BE2C (cell line): ENCODE measurements at places on chromosomes 5 and 9.
A peak's percentile ranks its signal among the peaks of the same experiment; 100 is the strongest.

- DNase-seq = no peak
These were observed 1.2 kb downstream of the CDK20 start for GRCh38 chr9:87973122-87973521.

GRCh38 chr5:122126177-122126755, 3.1 kb upstream of the ZNF474 start:
- DNase-seq = no peak

DNA sequence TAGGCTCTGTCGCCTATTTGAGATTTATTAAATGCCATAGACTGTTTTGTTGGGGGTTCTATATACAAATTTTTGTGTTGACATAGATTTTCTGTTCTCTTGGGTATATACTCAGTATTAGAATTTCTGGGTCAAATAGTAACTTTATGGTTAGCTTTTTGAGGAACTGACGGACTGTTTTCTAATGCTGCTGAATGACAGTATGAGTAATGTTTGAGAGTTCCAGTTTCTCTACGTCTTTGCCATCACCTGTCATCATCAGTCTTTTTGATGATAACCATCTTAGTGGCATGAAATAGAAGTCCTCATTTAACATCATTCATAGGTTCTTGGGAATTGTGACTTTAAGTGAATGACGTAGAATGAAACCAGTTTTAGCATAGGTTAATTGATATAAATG, 60.1 kb downstream of the CCDC171 start:
- no peak for DNase-seq

GRCh38 chr5:81010336-81011169, 50.4 kb downstream of the RASGRF2 start:
- DNase-seq = no peak

- DNase-seq = no peak
These were observed 1.9 kb downstream of the FNBP1 start for GRCh38 chr9:130040984-130041647.

- DNase-seq = no peak
These were observed 144.4 kb upstream of the MAP3K1 start for GRCh38 chr5:56670916-56671315.

- DNase-seq = no peak
These were observed 1.1 kb downstream of the ICE1 start for GRCh38 chr5:5423586-5423985.

GRCh38 chr9:75866273-75866871, 24.1 kb upstream of the PCSK5 start:
- peak; percentile 36 for DNase-seq

- DNase-seq = no peak
These were observed 221.1 kb downstream of the ISL1 start for GRCh38 chr5:51604324-51604723.

GRCh38 chr5:89662499-89662898, 747.1 kb downstream of the CETN3 start:
- DNase-seq = no peak

DNA sequence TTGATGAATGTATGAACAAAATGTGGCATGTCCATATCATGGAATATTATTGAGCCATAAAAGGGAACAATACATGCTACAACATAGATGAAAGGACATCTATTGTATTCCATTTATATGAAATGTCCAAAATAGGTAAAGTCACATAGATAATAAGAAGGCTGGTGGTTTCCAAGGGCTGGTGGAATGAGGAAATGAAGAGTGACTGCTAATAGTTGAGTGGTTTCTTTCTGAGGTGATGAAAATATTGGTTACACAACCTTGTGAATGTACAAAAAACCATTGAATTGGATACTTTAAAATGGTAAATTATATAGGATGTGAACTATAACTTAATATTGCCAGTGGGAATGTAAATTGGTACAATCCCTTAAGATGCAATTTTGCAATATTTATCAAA, 5.2 kb downstream of the ARSB start:
- DNase-seq = no peak

GRCh38 chr9:104586496-104587180, 12.6 kb downstream of the OR13C5 start:
- DNase-seq = no peak

DNA sequence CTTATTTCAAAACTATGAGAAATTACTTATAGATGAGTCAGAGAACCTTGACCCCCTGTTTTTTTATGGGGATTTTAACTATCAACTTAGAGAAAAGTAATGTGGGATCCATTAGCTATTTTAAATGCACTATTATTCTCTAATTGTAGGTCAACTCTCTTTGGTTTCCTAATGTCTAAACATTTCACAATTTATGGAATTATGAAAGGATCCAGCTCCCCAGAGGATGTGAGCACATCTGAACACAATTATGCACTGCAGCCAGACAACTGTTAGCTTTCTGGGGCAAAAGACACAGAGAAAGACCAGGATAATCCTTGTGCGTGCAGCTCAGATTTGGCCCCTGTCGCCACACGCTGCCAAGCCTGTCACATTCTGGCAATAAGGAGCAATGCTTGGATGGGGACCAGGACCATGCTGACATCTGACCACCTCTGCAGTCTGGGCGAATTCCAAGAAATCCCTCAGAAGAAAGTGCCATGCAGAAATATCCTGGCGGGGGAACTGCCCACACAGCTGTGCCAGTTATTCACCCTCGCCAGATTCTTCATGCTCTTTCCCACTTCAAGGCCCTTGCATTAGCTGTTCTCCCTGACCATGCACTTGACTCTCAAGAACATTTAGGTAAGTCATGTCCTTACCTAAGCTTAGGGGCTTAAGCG, 22.2 kb upstream of the CMBL start:
- DNase-seq = no peak

DNA sequence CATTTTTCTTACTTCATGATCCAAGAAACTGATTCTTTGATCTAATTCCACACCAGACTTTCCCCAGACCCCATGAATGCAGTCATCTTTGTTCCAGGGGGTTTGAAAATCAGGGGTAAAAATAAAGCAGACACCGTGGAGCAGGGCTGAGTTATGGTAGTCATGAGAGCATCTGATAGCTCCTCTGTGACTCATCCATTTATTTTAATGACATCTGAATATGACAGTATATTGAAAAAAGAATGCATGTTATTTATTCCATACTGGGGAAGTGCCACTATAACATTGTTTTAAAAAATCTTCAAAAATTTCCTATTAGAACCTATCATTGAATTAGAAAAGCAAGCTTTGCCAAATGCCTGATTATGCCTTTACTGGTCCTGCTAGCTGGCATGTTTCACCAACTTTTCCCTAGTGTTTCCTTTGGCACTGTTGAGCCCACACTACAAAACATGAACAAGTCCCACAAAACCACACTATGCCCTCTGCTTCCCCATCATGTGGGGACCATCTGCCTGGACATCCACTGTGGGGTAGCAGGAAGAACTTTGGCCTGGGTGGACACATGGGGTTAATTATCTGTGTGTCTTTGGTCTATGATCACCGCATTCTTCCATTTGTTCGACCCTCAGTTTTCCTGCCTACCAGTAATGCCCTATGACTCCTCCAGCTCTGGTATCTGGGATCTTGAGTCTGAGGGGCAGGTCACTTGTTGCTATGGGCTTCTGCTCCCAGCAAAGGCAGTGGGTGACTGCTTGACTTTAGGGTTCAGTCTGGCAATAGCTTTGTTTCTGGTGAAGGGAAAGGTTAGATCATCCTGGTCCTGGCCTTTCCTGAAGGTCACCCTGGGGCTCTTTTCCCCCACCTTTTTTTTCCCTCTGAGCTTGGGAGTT, 82.7 kb upstream of the PANK3 start:
- DNase-seq = no peak

DNA sequence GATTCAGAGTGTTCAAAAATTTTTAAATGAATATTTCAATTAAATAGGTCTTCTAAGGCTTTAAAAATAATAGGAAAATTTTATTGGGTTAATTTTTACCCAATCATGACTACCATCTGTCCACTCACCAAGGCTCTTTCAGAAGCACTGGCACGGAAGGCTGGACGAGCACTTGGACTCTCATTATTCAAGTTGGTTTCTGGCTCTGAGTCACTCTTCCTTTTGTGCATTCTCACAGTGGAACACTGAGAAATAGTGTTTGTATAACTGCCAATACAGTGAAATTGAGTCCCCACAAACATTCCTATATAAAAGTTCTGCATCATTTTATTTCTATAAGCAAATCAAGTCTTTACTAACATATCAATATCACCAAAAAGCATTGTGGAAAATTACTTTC, 1149.0 kb downstream of the EFNA5 start:
- no peak for DNase-seq

GRCh38 chr9:89388084-89388867, 70.0 kb downstream of the SECISBP2 start:
- no peak for DNase-seq

DNA sequence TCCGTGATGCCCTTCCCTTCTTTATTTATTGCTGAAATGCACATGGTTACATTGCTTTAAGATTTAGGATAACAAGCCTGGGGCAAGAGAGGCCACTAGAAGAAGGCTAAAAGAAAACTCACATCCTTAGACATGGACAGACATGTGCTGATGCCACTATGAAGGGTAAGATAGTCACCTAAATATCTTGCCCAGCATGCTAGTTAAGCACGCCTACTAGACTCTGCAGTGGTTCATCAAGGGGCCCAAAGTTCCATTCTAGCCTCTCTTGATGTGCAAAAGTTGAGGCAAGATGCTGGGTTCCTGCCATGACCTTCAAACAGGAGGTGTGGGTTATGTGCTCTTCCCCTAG, 49.3 kb downstream of the GRAMD2B start:
- DNase-seq = no peak

- DNase-seq = no peak
These were observed 379.1 kb downstream of the PSAT1 start for GRCh38 chr9:78676009-78676408.

GRCh38 chr9:105198865-105199264, 45.6 kb upstream of the SLC44A1 start:
- DNase-seq = no peak

DNA sequence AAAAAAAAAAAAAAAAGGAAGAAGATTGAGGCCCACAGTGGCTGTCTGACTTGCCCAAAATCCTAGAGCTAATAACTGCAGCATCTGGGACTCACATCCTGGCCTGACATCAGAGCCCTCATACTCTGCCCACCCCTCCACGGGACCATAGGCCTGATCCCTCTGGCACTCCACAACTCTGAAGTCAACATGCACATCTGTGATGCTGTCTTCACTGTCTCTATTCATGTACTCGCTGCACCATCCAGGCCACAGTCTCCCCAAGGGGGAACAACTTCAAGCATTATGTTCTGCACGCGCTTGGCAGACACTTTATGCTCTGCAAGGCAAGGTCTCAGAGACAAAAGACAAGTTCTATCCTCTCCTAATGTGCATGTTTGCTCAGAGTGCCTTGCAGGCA, 158.2 kb downstream of the SPOCK1 start:
- DNase-seq = no peak

DNA sequence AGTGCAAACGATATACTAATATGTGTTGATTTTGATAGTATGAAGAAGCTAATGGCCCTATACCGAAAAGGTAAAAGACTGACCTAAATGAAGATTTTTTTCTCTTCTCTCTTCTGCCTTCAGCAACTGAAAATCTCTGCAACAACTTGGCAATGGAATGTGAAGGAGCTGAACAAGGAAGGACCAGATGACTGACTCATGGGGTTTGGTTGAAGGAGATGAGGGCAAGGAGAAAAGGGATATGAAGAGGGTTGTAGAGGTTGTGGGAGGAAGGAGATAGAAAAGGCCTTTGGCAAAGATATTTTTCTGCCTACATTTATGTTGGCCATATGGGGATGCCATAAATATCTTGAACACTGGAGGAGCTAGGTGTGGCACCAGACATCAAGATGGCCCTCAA, 129.7 kb upstream of the CHD1 start:
- DNase-seq = no peak

GRCh38 chr9:125427556-125427955, 165.9 kb downstream of the GAPVD1 start:
- DNase-seq = no peak

- no peak for DNase-seq
These were observed 68.0 kb downstream of the RIC1 start for GRCh38 chr9:5696884-5697283.

GRCh38 chr5:125987677-125988255, 435.4 kb upstream of the GRAMD2B start:
- no peak for DNase-seq

DNA sequence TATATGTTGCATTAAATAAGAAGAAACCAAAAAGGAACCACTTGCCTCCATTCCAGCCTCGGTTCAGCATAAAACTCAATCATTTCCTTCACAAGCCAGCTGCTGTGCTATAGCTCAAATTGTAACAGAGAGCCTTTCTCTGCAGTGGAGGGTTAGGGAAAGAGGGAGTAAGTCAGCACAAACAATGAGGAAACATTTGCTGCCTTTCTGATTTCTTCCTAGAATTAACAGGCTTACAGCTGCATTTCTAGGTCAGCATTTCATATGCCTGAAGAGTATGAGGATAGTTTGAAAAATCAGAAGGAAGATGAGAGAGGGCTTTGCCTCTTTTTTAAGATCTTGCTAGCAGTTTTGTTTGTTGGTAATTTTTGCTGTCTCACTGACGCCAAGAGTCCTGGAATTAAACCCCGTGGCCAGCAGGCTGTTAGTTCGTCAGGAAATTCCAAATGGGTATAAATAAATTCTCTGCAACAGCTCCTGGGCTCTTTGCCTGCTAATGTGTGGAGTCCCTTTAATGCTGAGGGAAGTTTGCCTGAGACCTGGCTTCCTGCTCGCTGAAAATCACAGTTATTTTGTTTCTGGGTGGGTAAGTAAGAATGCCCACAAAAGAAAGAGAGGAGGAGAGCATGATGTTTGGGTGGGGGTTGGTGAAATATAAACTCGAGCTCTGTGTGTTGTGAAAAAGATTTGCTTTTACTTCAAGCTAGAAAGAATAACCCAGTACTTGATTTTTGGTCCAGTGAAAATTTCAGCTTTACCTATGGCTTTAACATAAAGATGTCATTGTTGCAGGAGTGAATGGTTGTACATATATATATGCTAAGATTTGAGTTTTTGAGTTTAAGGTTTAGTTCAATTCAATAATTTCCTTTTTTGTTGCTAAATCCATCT, 148.1 kb upstream of the DMRT1 start:
- no peak for DNase-seq

DNA sequence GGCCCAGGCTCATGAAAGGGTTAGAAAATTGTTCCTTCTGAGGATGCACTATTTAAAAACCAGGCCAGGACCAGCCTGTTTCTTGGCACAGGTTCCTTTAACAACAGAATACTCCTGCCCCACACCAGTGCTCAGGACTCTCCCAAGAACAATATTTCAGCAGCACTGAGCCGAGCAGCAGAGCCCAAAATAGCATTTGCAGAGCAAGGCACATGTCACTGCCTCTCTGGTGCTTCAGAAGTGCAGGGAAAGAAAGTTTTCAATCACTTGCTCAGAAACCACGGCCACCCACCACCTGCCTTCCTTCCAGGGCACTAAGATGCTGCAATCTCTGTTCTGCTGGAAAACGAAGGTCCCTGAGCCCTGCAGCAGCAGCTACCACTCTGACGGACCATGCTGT, 77.6 kb downstream of the SIL1 start:
- no peak for DNase-seq

DNA sequence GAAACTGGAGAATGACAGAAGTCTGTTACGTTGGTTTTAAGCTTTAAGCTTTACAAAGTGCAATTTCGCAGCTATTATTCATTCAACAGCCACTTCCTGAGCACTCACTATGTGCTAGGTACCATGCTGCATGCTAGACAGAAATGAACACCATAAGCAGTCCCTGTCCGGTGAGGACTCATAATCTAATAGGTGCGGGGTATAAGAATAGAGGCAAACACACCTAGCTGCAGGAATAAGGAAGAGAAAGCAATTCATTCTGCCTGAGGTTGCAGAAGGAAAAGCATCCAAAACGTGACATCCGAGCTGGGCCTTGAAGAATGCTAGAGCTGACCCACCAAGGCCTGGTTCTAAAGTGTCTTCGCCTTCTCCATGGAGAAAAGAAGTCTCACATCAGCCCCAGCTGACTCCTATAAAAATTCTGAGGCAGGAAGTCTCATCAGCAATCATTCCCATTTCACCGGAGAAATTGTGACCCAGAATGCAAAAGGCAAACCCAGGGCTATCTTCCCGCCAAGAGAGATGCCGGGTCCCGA, 542 bp downstream of the FKBP15 start:
- DNase-seq = no peak
